ENCODE measurements at places on chromosomes 3 and 15.

DNA sequence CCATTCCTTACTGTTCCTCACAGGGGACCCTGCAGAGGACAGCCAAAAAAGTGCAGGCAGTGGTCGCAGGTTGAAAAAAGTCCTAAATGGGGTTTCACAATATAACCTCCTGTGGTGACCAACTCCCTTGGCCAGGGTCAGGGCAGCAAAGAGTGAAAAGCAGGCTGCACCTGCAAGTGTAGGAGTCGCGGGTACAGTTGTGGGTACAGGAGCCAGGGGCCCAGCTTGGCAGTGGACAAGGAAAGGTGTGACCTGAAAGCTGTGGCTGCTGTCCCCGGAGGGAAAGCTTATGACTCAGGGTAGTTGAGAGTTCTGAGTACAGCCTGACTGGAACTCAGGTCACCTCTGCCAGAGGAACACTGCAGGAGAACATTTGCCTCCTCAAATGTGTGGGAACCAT lies 1114.1 kb downstream of the ROBO2 start:
- no peak for DNase-seq

GRCh38 chr3:149833241-149833640 lies 20.2 kb downstream of the RNF13 start:
- DNase-seq, result no peak

DNA sequence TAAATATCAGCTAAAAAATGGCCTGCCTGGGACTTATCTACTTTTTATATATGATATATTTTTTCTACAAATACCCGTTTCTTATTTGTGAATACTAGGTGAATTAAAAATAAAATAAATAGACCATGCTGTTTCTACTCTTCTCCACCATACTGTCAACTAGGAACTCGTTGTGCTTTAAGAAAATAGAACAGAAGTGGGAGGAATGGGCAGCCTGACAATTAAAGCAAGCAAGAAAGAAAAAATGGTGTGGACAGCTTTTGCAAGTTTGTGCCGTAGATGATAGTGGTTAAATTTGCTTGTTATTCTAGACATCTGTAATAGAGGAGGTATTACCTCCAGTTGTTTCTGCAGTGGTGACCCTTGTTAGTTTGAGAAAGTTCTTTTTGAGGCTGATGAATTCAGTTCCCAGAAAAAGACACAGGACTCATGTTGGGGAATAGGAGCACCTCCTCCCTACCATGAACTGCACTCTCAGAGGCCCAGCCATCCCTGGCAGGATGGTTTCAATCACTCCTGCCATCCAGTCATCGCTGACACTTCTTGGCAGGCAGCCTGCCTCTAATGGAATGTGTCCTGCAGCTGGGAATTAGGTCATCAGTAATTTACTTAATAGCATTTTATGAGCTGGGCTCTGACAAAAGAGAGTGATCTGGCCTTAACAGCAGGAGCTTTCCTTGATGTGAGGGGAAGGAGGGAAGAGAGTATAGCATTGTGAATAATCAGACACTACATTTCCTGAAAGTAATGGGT lies 105.0 kb upstream of the GAP43 start:
- peak; percentile 17 for DNase-seq

- no peak for DNase-seq
Measured at GRCh38 chr3:137171834-137172603, 214.2 kb downstream of the IL20RB start.

GRCh38 chr15:34628577-34629152 lies 45.2 kb upstream of the GOLGA8B start:
- DNase-seq, result no peak

DNA sequence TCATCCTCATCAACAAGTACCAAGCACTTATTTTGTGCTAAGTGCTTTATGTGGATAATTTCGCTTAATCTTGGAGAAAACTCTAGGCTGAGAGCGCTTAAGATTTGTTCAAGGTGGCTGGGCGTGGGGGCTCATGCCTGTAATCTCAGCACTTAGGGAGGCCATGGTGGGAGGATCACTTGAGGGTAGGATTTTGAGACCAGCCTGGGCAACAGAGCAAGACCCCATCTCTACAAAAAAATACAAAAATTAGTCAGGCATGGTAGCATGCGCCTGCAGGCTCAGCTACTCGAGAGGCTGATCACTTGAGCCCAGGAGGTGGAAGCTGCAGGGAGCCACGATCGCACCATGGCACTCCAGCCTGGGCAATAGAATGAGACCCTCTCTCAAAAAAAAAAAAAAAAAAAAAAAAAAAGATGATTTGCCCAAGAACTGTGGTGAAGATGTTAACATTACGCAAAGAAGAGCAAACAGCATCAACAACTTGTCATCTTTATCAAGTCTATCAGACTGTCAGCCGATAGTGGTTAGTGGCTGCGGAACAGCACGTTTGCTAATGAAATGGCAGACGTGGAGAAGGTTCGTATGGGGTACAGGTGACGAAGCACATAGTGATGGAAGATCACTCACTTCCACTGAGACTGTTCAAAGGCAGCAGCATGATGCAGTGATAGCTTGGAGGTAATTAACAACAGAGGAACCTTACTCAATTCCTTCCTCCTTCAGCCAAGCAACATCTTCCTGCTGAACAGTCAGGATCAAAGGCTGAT lies 27.7 kb downstream of the NRROS start:
- no peak for DNase-seq
